ENCODE measurements at places on chromosomes 11 and 22.

GRCh38 chr11:67558084-67558772 is 25.4 kb upstream of the GSTP1 start:
- no peak for DNase-seq

GRCh38 chr11:73149105-73149504 is 7.0 kb upstream of the FCHSD2 start:
- DNase-seq: no peak

DNA sequence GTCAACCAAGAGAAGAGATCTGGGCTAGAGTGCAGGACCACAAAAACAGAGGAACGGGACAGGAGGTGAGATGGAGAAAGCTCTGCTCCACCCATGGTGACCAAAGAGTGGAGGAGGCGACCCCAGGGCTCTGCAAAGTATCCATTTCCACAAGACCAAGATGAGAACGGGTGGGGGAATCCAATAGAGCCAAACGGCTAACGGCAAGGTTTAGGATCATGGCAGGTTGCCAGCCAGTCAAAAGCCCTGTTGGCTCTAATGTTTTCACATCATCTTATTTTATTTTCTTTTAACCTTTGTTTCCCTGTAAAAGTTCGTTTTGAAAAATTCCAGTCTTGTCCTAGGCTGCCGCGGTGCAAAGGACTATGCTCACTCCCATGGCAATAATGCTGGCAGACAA is 52.1 kb upstream of the CHST1 start:
- no peak for DNase-seq

DNA sequence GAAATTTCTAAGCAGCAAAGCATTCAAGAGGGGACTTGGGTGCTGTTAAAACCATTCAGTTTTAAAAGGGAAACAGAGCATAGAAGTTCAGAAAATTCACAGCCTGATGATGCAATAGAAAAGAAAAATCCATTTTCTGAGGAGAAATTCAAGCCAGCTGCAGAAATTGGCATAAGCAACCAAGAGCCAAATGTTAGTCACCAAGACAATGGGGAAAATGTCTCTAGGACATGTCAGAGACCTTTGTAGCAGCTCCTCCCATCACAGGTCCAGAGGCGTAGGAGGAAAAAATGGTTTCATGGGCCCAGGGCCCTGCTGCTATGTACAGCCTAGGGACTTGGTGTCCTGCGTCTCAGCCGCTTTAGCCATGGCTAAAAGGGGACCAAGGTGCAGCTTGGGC is 5.5 kb upstream of the IRAG1 start:
- DNase-seq: no peak

DNA sequence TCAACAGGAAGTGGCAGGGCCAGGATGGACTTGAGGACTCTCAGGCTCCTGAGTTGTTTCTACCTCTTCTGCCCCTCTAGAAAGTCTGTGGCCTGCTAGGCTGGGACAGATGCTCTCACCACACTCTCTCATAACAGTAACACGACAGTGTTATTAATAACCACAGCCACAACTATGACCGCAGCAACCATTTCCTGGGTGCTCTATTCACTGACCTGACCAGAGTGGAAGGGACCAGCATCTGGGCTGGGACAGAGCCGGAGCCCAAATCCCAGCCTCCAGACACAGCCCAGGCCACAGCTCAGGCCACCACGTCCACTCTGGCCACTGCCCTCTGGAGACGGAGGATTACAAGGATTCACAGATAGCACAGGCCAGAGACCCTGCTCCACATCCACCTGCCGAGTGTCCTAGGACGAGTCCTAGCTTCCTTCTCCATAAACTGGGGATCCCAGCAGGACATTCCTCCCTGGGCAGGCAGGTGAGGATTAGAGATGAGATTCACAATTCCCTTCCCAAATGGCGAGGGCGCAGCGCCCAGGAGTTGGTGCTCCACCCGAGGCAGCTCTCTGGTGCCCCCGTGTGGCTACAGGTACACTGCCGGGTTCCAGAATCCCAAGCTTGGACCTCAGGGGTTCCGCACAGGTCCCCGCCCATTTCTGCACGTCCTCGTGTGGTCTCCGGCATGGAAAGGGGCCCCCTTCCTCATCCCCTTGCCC is 7.1 kb downstream of the PNPLA5 start:
- DNase-seq: no peak

GRCh38 chr11:44949160-44950030 is 1.3 kb downstream of the TP53I11 start:
- no peak for DNase-seq

DNA sequence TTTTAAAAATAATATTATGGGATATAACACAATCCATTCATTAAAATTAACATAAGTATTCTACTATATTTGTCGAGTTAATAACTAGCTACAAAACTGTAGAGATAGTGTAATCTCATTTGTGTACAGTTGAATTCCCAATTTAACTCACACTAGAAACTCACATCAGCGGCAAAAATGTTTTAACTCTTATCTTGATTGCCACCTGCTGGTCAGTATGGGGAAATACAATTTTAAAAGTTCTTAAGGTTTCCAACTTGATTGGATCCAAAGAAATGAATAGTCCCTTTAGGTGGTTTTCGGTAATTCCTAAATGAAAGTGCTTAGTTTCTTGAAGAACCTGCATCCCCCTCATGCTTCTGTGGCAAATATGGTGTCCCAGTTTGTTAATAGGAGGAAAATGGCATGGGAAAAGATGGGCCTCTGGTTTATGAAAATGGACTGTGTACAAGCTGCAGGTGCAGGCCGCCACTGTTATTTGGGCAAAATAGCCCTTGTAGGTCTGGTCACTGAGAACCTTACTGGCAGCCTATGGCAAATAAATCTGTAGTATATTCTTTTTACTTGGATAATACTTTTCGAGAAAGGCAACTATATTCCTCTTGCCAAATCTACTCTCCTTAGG is 33.7 kb upstream of the SLC17A6 start:
- DNase-seq: no peak

DNA sequence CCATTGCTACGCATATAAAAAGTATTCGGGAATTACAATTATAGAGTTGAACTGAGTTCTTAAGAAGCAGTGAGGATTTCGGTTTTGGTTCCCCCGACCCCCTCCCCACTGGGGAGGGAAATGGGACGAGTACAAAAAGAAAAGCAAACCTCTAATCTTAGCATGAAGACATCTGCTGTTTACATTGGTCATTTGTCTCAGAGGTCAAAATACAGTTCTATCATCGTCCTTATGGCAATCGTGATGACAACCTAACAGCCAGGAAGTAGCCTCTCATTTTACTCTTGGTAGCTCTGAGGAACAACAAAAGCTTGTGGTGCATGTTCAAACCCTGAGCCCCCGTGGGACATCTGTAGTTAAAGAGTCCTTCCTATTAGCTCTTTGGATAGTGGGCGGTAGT is 3.2 kb upstream of the PRSS23 start:
- DNase-seq: no peak

DNA sequence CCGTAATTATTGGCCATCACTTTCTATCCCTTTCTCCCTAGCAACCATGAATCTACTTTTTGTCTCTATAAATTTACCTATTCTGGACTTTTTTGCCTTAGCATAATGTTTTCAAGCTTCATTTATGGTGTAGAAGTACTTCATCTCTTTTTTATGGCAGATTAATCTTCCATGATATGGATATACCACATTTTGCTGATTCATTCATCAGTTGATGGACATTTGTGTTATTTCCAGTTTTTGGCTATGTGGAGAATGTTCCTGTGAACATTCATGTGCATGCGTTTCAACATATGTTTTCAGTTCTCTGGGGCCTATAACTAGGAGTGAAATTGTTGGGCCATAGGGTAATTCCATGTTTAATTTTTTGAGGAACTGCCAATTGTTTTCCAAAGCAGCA is 12.8 kb downstream of the CAPN1 start:
- DNase-seq: no peak

DNA sequence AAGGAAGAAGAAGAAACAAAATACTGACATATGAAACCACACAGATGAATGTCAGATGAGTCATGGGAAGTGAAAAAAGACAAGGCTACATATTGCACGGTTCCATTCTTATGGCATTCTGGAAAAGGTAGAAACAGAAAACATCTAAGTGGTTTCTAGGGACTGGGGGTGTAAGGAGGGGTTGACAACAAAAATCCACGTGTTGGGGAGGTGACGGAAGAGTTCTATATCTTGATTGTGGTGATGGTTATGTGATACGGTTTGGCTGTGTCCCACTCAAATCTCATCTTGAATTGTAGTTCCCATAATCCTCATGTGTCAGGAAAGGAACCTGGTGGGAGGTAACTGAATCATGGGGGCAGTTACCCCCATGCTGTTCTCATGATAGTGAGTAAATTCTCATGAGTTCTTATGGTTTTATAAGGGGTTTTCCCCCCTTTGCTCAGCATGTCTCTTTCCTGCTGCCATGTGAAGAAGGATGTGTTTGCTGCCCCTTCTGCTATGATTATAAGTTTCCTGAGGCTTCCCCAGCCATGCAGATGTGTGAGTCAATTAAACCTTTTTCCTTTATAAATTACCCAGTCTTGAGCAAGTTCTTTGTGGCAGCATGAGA is 6.4 kb upstream of the ARFGAP3 start:
- DNase-seq: peak; percentile 35

- DNase-seq: no peak
These were observed 78.7 kb downstream of the NECTIN1 start for GRCh38 chr11:119650251-119650650.

DNA sequence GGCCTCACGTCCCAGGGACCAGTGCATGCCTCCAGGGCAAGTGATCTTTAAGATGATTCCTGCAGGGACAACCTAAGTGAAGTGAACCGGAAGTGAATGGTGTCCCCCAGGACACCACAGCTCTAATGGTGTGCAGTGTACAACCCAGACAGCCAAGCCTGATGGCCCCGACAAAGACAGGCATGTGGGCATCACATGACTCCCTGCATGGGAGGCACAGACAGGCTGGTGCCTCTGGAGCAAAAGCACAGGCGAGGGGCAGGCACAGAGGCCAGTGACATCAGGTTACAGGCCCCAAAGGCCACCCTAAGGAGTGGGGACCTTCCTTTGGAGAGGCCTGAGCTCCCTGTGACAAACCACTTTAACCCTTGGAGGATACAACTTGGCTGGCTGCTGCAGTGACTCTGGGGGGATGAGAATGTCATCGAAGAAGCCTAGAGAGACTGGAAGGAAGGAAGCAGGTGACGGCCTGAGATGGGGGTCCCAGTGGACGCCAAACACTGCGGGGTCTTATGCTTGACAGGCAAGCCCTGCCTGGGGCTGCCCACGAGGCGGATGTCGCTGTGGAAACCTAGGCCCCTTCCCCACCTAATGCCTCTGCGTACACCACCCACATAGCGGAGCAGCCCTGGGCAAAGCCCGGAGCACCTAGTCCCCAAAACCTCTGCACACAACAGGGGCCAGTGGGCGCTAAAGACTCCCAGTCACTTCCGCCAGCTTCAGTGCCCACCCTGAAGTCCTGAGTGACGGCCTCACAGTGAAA is 12.4 kb downstream of the POLR3H start:
- no peak for DNase-seq

DNA sequence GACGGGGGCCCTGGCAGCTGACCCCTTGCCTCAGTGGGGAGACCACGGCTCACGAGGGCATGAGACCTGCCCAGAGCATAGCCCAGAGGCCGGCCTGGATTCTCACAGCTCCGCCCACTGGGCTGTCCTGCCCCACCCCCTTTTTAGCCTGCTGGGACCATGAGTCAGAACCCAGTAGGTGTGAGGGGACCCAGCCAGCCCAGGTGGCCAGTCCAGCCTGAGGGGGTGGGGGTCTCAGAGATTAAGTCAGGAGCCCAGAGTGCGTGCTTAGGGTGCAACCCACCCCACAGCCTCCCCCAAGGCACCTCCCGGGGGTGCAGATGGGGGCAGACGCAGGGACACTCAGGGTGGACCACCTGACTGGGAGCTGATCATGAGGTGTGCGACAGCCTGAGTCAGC is 40.1 kb upstream of the PPARA start:
- DNase-seq: no peak

DNA sequence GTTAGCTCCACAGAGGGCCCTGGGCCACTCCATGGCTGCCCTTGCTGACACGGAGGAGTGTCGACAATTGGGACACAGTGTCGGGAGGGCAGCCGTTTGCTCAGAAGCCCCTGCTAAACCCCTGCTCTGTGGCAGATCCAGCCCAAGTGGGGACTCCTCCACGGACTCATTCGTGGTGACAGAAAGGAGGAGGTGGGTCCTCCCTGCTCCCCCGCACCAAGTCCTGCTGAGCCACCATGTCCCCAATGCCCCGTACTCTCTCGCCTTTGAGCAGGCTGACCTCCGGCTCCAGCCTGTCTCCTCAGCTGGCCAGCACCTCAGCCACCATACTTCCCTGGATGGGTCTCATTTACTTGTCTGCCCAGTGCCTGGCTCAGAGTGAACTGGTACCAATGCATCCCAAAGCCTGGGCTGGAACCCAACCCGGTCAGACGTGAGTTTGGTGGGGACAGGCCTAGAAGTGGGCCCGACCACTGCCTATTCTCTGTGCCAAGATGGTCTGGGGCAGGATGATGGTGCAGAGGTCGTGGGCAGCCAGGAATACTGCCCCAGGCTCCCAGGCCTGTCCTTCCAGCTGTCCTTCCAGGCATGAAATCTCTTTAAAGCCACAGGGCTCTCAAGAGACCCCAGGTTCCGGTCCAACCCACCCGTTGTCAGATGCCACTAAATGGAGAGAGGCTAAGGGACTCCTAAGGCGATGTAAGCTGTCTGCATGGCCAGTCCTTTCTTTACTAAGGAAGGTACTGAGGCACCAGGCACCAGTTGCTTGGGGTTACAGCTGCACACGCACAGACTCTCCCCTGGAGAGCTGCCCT is 4.3 kb downstream of the CBX6 start:
- no peak for DNase-seq

DNA sequence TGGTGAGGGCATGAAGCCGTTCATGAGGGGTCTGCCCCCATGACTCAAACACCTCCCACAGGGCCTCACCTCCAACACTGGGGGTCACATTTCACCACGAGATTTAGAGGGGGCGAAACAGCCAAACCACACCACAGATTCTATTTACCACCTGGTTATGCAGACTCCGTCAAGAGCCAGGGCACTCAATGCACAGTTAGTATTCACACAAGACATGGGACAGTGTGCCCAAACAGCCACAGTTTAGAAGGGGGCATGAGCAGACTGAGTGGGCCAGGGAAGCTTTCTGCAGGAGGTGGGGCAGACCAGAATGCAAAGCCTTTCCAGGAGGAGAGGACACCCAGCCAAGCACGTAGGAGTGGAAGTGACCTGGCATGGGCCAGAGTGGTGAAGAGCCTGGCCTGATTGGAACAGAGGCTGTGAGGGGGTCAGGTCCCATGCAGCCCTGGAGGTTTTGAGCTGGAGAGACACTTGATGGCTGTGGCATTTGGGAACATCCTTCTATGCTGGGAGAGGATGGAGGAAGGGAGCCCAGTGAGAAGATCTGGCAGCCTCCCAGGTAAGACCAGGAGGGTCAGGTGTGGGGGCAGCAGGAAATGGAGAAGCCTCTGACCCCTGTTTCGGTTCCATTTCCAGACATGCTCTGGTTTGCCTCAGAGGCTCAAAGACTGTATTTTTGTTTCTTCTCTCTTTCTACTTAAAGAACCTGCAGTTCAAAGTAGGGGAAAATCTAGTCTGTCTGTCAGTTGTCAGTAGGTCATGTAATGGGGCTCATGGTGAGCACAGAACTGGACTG is 199.1 kb upstream of the NCAM1 start:
- DNase-seq: no peak

All from smooth muscle cell of the brain vasculature (primary cell).